Activated CD4-positive, alpha-beta T cell treated with anti-CD3 and anti-CD28 coated beads, Interleukin-2, Interleukin-4, amounts not matched to agents 100 ng/mL and 50 ng/mL, durations not matched to agents 16 hours and 8 hours (primary cell): ENCODE measurements at places on chromosomes 12 and 14.

- DNase-seq: no peak
Observed at GRCh38 chr14:22606380-22606779, 8.3 kb downstream of the ABHD4 start.

DNA sequence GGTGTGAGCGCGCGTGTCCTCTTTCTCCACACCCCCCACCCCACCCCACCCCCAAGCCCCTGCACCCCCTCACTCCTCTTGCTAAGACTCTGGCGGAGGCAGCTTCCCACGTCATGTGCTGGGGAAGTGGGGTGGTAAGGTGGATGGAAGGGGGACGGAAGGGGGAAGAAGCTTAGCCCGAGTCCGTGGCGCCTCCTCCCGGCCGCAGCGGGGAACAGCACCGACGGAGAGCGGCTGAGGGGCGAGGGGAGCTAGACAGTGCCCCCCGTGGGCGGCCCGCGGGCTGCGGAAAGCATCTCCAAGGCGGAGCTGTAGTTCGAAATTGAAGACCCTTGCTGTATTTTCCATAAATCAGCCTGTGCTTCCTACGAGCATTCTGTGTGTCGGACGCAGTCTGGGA lies 588 bp upstream of the GRIN2B start:
- no peak for DNase-seq

DNA sequence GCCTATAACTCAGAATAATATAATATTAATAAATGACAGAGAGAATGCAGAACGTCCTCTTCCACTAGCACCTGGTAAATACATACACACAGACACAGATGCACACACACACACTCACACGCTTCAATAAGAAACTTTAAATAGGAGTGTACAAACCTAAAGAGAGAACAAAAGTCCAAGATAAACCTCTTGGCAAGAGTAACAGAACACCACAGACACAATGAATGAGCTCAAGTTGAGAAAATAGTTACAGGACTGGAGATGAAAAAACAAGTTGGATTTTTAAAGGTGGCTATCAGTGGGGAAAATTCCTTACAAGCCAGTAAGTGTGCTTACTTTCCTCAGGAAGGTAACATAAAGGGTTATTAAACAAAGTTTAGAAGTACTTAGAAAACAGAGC lies 35.2 kb downstream of the CRY1 start:
- DNase-seq: no peak

DNA sequence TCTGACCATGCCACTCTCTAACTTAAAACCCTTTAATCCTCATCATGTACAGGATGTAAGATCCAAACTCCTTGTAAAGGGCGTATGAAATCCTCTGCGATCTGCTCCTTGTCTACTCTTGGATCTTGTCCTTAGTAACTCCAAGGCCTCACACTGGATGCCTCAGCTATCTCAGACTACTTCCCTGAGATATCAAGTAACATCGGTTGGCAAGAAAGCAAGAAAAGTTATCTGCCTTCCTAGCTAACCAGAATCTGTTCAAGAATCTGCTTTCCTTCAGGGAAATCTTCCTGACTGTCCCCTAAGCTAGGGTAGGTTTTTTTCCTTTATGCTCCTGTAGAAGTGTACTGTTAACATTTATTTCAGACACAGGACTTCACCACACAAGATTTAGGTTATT lies 82.6 kb downstream of the TAOK3 start:
- DNase-seq: no peak

DNA sequence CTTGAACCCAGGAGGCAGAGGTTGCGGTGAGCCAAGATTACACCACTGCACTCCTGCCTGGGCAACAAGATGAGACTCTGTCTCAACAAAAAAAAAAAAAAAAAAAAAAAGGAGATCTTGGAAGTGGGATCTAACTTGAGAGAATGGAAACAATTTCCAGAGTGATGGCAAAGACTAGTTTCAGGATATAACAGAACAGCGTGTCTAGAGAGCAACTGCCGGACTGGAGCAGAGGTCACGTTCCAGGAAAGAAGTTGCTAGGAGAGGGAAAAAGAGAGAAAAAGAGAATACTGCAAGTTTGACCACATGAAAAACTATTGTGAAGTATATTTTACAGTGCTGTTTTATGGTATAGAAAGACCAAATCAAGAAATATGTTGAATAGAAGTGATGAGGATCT lies 118.0 kb downstream of the MON2 start:
- DNase-seq: no peak

DNA sequence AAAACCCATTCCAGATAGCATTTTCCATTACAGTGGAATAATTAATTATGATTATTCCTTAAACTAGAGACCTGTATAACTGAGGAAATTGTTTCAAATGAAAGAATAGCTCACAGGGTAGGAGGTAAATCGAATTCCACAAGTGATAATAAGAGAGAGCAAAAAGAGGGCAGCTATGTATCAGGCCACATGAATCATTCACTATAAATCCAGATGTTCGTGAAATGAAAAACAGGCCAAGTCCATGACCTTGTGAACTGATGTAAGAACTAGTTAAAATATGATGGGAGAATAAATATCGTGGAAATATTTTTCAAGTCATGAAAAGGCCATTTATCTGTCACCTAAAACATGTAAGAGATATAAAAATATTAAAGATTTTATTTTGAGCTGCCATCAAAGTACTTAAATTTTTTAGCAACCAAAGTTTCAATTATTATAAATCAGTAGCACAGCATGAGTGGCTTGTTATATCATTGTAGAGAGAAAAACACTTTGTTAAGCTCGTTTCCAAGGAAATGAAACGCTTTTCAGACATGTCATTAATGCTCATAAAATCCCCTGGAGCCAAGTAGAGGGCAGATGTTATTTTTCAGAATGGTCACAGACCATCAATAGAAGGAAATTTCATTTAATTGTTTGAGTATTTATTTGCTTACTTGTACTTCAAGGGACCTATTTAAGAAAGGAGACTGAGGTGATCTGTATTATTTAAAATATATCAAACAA lies 120.6 kb upstream of the CDKN3 start:
- DNase-seq: no peak

DNA sequence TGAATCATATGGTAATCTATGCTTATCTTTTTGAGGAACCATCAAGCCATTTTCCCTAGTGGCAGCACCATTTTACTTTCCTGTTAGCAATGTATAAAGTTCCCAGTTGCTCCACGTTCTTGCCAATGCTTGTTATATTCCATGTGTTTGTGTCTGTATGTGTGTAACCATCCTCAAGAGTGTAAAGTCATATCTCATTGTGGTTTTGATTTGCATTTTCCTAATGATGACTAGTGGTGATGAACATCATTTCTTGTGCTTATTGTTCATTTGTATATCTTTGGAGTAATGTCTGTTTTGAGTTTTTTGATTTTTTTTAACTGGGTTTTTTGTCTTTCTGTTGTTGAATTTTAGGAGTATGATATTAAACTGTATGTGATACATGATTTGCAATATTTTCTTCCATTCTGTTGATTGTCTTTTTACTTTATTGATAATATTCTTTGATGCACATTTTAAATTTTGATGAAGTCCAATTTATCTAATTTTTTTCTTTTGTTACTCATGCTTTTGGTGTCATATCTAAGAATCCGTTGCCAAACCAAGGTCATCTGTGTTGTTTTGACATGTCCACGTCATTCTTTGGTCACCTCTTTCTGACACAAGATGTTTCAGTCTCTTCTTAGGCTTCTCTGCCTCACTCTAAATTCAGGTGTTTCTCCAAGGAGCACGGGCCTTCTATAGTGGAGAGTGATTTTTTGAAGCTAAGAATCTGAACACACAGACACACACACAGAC lies 36.1 kb downstream of the PPHLN1 start:
- DNase-seq: peak; percentile 12

GRCh38 chr12:64034901-64035576 lies 187.1 kb downstream of the KICS2 start:
- no peak for DNase-seq

DNA sequence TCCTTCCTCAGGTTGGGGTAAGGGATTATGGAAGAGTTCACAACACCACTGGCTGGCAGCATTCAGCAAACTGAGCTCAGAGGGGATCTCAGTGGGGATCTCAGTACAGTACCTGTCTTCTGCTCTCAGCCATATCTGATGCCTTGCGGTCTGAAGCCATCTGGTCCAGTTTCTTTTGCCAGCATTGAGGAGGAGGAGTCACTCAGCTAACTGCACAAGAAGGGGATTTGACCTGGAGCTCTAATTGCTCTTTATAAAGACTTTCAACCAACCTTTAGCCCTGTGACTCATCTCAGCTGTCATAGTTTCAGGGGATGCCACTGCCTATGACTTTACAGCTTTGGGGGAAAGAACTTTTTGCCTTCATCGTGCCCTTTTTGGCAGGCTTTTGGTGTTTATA lies 44.9 kb downstream of the JKAMP start:
- DNase-seq: no peak

DNA sequence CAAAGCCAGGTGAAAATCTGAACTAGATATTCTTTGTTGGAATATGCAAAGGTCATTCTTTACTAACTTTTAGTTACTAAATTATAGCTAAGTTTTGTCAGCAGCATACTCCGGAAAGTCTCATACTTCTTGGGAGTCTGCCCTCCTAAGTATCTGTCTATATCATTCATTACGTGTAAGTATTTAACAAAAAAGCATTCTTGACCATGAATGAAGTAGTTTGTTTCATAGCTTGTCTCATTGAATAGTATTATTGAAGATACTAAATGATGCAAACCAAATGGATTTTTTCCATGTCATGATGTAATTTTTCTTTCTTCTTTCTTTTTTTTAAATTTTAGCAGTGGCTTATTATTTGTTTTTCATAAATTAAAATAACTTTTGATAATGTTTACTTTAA lies 9.8 kb upstream of the SPX start:
- DNase-seq: no peak

- no peak for DNase-seq
Observed at GRCh38 chr14:37035401-37035800, 137.0 kb downstream of the SLC25A21 start.

DNA sequence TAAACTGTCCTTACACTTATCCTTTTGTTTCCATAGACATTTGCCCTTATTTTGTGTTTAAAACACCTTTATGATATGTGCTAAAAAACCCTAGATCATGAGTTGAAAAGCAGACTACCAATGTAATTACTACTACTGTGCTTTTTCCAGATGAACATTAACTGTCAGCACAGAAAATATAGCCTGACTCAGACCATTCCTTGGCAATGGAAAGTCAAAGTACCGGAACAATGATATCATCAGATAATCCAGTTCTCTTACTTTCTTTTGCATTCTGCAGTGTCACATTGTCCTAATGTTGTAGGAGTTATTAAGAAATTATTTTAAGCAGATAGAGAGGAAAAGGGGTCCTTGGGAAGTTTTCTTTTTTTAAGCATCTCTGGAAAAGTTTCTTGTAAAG lies 1189.0 kb upstream of the FLRT2 start:
- no peak for DNase-seq

DNA sequence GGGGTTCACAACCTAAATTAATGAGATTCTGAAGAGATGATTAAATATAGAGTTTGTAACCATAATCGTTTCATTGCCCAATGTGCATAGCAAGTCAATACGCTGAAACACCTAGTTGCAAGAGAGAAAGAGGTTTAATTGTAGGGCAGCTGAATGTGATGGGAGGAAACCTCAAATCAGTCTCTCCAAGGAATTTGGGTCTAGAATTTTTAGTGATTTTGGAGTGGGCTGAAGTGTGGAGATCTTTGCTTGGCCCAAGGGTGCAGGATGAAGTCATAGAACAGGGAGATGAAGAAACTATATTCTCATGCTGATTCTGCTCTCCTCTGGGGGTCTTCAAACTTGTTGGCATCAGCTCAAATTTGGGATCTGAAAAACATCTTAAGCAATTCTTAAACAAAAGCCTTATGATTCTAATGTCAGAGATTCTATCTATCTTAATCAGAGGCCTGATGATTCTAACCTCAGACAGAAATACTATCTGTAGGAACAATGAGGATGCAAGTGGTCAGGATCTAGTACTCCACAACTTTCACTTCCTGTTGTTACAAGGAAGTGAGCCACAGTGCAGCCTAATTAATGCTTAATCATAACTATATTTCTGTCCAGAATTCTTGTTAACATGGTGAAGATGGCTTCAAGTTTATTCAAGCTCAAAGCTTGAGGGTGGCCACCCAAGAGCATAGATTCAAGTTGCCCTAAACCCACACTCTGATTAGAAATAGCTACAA lies 80.2 kb upstream of the FUT8 start:
- no peak for DNase-seq

GRCh38 chr12:3837049-3837448 lies 36.1 kb downstream of the PARP11 start:
- no peak for DNase-seq

DNA sequence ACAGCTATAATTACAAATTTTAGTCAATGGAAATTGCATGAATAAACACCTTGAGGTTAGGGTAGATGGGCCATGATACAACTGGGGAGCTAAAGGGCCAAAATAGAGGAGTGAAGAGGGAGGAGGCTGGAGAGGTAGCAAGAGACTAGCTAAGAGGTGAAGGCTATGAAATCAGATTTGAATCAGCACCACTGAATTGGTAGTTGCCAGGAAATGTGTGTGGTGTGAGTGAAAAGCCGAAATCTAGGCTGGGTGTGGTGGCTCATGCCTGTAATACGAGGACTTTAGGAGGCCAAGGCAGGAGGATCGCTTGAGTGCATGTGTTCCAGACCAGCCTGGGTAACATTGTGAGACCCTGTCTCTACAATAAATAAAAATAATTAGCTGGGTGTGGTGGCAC lies 22.7 kb downstream of the YY1 start:
- DNase-seq: peak; percentile 78

DNA sequence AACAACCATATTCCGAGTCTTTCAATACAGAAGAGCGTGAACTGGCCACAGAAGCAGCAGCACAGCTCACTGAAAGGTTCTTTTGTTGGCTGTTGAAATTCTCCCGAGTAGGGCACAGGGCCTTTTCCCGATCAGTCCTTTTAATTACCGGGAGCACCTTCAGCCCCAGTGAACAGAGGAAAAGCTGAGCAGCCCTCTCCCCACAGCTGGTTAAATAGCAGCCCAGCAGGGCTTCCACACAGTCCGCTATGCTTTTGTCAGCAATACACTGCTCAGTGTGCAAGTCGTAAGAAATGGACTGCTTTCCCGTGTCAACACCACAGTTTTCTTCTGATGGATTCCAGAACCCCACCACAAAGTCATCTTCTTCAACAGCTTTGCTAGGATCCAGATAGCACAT lies 61.3 kb downstream of the DICER1 start:
- DNase-seq: no peak

DNA sequence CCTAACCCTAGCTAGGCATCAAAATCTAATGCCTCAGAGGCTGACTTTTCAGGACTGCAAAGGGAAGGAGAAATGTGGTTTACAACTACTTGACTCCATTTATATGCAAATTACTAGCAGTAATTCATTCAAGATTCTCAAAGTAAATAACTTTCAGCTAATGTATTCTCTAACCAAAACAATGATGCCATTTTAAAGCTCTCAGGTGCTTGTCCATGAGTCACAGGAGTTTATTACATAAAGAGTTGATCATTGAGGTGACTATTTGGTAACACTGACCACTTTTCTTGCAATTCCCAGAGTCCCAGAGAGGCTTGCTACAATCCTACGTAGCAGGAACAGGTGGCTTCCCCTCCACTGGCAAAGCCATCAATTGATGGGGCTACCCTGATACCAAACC lies 109.0 kb upstream of the SLC35F4 start:
- DNase-seq: no peak

GRCh38 chr12:47813511-47814196 lies 6.0 kb downstream of the HDAC7 start:
- no peak for DNase-seq
